ENCODE measurements at places on chromosomes 12 and 14.

- peak; percentile 43 for DNase-seq
Observed at GRCh38 chr14:67487937-67488893, at the start of gene TMEM229B. Gene TMEM229B, minus strand, starts transcription at chr14:67488721. Its CDS starts 14,798 bp downstream, at chr14:67473923.

GRCh38 chr12:111673503-111673902 lies 12.3 kb downstream of the BRAP start:
- no peak for DNase-seq

DNA sequence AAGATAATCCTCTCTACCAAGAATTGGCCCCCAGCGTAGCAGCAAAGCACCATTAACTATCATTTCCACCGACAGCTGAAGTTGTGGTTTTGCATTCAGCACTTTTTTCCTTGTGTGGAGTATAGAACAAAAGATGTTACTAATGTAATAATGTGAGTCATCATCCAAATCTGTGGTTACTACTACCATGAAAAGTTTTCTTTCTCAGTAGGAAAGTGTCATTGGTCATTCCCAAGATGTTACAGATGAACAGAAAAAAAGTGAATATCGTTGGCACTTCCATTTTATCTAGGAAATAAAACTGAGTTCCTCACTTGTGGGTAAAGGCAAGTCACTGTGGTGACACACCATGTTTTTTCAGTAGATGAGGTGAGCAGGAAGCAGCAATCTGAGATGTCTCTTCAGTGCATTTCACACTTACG lies 30.3 kb upstream of the IFNG start:
- DNase-seq, result no peak

DNA sequence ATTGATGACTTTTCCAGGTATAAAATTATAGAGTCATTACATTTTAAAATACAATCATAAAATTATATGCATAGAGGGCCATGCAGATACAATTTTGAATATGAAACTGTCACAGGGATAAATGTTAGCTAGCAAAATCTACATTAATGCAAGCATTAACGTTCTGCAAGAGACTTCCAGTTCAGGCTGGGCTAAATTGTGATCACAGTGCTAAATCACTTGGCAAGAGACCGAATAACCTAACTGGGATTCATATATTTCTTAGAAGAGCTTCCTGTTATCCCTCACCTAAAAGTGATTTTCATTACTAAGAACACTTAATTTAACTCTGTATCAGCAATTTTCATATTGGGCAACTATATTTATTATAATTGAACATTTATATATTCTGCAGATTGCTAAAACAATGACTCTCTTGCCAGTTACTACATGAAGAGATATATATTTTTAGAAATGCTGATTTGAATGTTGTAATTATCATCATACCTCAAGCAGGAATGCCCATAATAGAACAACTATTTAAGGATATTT lies 83.2 kb downstream of the MGAT4C start:
- no peak for DNase-seq

- no peak for DNase-seq
Observed at GRCh38 chr14:72419226-72419775, 474.6 kb downstream of the DPF3 start.

GRCh38 chr12:91948504-91948903 lies 197.1 kb downstream of the BTG1 start:
- no peak for DNase-seq

GRCh38 chr12:125533434-125534029 lies 468.3 kb downstream of the AACS start:
- DNase-seq, result no peak

All from T-helper 22 cell (primary cell).